Adipocyte (in vitro differentiated cells): ENCODE measurements at places on chromosomes 16 and 17.

GRCh38 chr16:47944589-47944988 lies 211.2 kb downstream of the ABCC12 start:
- no peak for DNase-seq

DNA sequence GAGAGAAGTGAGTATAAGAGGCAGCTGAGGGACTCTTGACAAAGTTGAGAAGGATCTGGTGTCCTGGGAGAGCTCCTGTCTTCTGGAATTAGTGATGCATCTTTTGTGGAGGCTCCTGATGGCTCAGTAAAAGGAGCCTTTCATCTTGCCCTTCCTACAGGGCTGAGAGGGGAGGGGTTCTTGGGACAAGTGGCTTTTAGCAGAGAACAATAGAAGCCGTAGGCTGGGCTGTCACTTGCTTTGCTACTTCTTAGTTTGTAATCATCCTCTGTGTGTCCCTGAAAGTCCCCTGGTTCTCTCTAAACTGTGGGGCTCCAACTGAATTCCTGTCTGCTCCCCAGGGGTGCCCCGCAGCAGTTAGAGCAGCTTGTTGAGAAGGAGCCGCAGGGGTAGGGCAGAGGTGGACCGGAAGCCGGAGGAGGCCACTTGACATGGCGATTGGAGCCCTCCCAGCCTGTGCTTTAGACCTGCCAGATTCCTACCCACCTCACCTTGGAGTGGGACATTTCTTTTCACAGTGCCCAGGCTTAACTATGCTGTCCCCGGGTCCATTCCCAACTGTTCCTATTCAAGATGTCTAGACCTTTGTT lies 85.1 kb downstream of the PRKCA start:
- DNase-seq = no peak

GRCh38 chr16:88482630-88483391 lies 29.7 kb downstream of the ZFPM1 start:
- no peak for DNase-seq

DNA sequence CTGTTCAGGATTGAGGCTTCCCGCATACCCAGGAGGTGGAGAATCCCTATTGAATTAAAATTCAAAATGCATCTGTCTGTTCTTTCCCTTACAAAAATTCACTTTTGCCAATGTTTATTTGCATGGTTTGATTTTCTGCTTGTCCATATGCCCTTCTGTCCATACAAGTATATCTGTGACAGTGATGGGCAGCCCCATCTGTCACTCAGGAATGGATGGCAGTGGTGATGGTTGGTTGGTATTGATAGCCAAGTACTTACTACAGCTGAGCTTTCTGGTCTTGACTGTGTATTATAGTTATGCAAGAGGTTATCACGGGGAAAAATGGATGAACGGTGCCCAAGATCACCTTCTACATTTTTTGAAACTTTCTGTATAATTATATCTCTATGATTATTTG lies 171.0 kb downstream of the RBFOX1 start:
- DNase-seq = no peak

DNA sequence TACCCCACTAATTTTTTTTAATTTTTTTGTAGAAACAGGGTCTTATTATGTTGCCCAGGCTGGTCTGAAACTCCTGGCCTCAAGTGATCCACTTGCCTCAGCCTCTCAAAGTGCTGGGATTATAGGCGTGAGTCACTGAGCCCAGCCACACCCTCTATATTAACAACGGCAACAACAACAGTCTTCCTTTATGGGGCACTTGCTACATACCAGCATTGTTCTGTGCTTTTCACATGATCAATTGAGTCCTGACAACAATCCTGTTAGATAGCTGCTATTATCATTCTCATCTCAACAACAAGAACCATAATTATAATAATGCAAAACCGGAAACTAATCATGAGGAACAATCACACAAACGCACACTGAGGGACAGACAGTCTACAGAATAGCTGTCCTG lies 12.6 kb upstream of the ARL5C start:
- peak; percentile 72 for DNase-seq

- DNase-seq = peak; percentile 34
These were observed 22.7 kb downstream of the BCO1 start for GRCh38 chr16:81261049-81261648.

DNA sequence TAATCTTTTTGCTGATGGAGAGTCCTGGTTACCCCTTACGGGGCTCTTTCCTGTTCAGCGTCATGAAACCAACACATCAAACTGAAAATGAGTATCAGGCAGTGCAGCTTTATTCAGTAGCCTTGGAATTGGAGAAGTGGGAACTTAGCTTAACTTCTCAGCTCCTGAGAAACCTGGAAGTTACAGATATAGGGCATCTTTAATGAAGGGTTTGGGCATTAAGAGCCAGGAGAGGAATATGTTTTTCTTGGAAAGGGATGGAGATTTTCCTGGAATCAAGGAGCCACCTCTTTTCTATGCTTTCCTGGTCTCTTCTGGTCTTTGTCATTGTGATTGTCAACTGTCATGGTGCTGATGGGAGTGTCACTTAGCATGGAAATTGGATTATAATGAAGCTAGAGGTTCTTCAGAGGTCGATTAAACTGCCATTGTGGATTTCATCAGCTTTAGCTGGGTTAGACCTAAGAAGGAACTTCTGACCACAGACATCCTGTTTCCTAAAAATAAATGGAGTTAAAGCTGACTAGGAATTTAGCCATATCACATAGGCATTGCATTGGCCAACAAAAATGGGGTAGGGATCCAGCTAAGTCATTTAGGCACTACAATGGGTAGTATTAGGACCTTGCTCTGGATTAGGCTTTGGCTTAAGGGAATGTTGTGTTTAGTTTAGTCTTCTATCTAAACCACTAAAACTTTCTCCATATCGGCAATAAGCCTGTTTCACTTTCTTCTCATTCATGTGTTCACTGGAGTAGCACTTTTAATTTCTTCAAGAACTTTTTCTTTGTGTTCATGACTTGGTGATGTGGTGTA lies 186.4 kb downstream of the BCAS3 start:
- peak; percentile 41 for DNase-seq

DNA sequence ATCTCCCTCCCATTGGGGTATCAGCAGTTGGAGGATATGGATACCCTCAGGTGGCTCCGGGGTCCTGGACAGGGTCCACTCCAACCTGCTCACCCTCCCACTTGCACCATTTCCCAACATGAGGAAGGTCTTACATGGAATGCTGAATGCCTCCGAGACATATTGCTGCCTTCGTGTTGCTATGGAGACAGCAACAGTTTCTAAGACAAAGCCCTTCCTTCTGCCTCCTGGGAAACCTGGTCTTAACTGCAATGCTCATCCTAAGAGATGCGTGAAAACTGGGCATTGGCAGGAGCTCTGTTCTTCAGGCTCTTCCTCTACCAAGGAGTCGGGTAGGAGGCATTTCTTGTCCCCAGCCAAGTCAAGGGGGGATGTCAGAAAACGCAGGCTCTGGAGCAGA lies 45.2 kb downstream of the ST3GAL2 start:
- DNase-seq = no peak

GRCh38 chr16:68005786-68006286 lies 6.6 kb upstream of the DPEP2 start:
- DNase-seq = peak; percentile 8

DNA sequence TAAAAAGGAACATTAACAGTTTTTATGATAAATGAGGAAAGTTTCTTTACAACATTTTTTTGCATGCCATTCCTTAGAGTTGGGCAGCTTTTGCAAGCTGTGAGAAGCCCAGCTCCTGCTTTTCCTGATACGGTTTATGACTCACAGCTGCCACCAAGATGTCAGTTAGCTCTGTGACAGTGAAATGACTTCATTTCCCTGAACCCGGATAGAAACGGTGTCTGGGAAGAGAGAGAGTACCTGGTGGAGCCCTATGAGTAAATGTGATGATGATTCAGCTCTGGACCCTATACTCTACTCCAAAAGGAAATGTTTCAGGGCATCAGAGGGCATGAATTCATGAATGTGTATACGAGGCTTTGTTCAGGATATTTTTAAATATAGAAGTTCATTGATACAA lies 366.3 kb upstream of the HSBP1 start:
- DNase-seq = peak; percentile 4

GRCh38 chr17:15233022-15233805 lies 31.9 kb downstream of the PMP22 start:
- DNase-seq = peak; percentile 41

GRCh38 chr16:56628486-56629350 lies 3.1 kb downstream of the MT1E start:
- no peak for DNase-seq

DNA sequence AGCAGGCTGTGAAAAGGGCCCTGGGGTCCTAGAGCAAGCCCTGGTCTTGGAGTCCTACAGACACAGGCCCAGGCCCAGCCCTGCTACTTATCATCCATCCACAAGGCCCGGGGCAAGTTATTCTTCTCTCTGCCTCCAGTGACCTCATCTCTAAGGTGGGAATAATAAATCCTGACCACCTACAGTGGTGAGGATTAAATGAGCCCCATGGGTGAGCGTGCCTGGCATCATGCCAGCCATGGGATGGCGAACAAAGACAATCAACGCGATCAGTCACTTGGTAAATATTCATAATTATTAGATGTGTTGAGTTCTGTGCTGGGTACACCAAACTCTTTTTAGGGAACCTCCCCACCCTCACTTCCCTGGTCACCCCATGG lies 5.5 kb downstream of the KRT15 start:
- no peak for DNase-seq

DNA sequence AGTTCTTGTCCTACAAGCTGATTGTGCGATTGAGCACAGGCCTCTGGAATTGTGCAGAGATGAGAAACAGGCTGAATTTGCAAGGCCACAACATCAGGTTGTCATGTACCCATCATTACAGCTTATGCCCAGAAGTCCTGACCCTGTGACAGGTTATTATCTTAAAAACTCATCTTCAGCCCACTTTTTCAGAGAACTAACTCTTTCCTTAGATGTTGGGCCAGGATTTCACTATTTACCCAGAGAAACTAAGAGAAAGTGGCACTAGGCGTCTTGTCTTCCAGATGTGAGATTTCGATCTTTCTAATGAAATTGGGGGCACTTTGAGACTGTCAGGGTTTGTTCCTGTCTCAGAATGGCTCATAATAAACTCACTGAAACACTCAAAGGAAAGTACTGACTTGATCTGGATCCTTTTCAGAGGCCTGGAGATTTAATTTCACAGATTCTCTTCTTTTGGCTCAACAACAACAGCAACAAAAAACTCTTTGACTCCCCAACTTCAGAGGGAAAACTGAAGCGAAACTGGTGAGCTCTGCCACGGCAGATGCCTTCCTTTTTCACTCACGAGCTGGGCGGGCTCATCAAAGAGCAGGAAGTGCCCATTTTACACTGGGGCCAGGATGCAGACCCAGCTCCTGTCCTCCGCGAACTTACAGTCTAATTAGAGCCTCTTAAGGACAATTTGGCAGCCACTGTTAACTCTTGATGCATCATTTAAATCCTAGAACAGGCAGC lies 17.7 kb upstream of the SLC12A3 start:
- DNase-seq = no peak

DNA sequence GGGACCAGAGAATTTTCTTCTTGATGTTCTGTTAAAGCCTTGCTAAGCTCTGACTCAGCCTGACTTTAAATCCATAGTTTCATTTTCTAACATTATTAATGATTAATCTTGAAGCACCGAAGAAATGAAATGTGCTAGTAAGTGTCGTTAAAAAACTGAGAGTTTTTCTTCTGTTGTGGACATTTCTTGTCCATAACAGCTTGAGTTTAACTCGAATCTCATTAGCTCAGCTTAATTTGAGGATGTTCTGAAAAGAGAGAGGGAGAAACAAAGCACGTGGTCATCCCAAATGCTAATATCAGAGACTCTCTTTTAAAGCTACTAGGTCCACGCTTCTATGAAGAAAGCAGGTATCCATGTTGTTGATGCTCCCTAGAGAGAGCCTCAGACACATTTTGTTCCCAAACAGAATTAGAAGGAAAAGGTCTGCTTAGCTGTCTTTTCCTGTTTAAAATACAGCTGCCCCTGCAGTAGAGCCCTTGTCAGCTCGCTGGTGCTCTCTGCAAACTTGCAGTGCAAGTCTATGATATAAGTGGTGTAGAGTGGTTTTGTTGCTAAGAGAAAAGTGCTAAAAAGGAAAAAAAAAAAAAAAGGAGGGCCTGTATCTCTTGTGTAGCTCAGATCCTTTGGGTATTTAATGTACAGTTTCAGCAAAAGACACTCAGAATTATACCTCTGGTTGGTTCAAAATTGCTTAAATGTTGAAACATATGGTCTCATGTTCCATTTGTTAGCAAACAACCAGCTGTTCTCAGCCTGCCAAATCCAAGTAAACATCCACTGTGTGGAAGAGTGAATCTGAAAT lies 191.1 kb upstream of the TBX2 start:
- peak; percentile 69 for DNase-seq
